ENCODE measurements at places on chromosomes 3 and 15.

DNA sequence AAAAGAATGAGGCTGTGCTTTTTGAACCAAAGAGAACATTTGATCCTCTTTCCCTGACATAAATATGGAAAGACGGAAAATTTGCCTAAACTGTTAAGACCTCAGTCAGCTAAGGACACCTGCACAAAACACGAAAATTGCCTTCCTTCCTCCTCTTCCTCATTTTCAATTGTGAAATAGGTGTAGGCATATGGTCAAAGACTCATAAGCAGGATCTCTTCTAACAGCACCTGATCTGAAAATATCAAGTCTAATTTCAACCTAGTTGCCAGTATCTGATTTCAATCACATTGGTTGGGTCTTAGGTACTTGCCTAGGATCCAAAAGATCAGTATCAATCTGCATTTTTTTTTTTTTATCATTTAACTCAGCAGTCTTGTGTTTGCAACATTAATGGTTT, 215.7 kb upstream of the SLC2A2 start:
- no peak for DNase-seq

DNA sequence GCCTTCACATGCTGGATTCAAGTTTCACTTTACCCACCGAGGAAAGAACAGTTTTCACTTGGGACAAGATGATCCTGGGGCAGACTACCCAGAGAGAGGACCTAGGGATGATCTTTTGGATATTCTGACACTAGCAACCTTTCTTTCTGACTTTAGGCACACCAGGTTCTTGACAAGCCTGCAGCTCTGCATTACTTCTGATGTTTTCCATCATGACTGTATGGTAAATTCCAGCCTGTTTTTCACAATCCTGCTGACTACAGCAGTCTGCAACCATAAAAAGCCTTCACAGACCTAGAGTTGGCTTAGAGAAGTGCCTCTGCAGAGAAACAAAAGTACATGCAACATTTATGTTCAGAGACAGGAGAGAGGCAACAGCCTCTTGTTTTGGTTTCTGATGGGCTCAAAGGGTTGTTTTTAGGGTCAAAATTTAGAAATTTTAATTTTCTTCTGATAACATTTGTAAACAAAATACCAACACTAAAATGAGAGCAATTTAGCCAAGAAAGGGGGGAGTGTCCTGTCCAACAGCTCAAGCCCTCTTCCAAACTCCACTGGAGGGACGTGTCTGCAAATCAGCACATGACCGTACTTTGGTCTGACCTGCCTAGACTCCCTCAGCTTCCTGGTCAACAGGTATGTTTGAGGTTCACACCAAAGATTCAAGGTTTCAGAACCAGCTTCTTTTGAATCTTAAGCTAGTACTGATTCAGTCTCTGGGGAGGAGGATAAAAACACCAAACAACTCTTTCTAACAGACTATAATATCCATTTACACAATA, 799 bp downstream of the ABI3BP start:
- DNase-seq: peak; percentile 4

GRCh38 chr3:179563271-179563783, 601 bp downstream of the ACTL6A start:
- peak; percentile 95 for DNase-seq

- no peak for DNase-seq
Observed at GRCh38 chr3:179902061-179902460, 134.7 kb downstream of the PEX5L start.

- DNase-seq: peak; percentile 24
Observed at GRCh38 chr3:44476181-44476611, 1.3 kb downstream of the ZNF445 start.

GRCh38 chr3:142035308-142035922, 113.9 kb downstream of the TFDP2 start:
- DNase-seq: no peak

- no peak for DNase-seq
Observed at GRCh38 chr3:69696367-69696766, 42.9 kb upstream of the MITF start.

DNA sequence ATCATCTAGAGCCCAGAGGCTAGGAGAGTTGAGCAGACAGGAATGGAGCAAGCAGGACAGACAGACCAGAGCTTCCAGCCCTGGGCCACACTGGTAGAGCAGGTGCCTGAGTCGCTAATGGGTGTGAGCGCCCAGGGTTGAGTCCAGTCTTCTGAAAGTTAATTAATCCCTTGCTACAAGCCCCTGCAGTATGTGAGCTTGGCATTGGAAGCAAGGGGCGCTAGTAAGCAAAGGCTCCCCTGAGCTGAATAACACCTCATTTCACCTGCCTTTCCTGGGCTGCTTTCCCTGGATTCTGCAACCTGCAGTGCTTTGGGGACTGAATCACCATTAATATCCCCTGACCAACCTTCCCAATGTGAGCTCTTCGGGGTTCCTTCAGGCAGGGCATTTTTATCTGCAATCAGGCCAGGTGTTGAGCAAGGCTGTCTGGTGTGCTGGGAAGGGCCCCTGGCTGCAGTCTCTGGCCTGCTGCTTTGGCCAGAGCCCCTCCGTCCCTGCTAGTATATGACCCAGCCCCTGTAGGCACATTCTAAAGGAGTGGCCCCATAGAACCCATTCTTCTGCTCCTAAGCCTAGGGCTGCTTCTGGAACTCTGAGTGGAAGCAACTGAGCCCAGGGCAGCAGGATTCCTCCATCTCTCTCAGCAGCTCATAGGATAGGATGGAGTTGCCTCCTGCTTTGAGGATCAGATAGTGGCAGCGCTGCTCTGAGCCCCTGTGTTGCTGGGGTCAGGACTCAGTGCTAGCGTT, 45.1 kb upstream of the EPHB1 start:
- no peak for DNase-seq

GRCh38 chr3:114370537-114371174, 76.8 kb downstream of the TIGIT start:
- DNase-seq: no peak
